ENCODE measurements at places on chromosomes 1 and 21.
A peak's percentile ranks its signal among the peaks of the same experiment; 100 is the strongest.

DNA sequence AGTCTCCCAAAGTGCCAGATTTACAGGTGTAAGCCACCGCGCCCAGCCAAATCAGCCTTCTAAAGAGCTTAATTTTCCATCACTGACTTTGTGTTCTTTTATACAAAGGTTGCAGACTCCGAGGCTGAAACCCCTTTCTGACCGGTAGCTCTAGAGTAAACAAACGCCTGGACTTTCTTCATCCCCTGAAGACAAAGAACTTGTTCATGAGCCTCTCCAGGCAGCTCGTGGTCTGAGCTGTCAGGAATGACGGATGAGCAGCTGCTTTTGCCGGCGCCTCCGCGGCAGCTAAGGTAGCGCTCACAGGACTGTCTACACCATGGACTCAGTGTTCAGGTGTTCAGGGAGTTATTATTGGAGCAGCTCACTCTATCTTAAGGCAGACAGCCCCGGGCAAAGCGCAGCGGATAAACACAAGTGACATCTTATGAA lies 128.5 kb upstream of the ERRFI1 start:
- DNase-seq, result no peak

GRCh38 chr1:243849421-243850201 lies 432 bp downstream of the AKT3 start:
- no peak for DNase-seq

GRCh38 chr1:181479137-181479745 lies 4.1 kb upstream of the CACNA1E start:
- DNase-seq, result peak; percentile 4

DNA sequence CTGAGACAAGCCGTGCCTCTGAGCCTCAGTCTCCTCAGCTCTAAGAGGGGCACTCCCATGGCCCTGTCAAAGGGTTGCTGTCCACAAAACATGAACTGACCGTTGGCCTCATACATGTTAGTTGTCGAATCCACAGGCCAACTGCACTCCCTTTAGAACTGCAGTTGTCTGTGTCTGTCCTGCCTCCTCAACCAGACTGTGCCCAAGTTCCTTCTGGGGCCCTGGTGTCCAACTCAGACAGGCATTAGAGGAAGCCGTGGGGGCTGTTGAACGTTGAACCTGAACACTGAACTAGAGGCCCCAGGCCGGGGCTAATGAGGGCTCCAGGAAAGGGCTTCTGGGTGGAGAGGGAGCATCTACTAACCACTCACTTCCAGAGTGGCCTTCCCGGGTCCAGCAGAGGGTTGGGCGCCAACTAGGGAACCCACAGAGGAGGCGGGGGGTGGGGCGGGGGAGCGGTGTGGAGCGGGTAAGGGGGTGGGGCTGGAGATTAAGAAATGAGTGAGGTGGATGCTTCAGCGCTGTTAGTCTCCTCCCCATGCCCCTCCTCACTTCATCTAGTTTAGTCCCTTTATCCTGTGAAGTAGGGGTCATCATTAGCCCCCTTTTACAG lies at the start of gene RAB42:
Gene RAB42, plus strand, starts transcription at position 558 of the 613 bp plus-strand sequence. CDS start 247 bp downstream, outside the sequence.
- DNase-seq, result no peak

DNA sequence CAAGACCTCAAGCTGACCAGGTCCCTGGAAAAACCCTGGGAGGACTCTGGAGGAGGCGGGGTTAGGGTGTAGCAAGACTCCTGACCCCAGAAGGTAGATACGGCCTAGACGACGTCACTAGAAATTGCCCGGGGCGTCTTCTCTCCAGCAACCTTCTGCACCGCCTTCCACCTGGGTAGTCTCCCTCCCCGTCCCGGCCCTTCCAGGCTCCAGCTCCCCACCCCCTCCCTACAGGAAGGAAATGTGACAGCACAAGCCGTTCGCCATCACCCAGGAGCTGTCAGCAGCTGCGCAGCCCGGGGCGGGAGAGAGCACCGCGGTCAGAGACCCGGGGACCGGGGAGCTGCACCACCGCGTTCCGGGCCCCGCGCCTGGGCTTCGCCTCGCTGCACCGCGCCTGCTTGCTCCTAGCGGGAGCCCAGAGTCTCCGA lies 20.0 kb downstream of the SERTAD4 start:
- DNase-seq, result no peak

GRCh38 chr1:243470502-243470901 lies 214.7 kb downstream of the SDCCAG8 start:
- no peak for DNase-seq

DNA sequence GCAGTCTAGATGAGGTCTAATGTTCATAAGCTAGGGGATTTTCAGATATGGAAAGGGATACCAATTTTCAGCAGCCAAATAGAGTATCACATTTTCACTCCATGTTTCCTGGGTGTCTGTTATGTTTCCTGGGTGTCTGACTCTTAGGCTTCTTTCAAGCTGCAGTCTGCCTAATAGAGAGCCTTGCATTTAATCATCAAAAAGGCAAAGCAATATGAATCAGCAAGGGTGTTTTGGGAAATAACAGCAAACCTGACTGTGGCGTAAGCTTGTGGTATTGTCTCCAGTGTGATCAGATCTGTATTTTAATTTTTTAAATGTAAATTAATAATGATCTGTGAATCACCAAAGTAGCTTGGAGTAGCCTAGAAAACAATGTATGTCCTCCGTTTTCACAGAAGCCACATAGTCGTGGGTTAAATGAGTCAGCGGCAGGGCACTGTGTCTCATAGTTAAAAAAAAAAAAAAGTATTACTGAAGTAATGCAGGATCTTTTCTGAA lies 10.4 kb downstream of the LGALS8 start:
- no peak for DNase-seq

DNA sequence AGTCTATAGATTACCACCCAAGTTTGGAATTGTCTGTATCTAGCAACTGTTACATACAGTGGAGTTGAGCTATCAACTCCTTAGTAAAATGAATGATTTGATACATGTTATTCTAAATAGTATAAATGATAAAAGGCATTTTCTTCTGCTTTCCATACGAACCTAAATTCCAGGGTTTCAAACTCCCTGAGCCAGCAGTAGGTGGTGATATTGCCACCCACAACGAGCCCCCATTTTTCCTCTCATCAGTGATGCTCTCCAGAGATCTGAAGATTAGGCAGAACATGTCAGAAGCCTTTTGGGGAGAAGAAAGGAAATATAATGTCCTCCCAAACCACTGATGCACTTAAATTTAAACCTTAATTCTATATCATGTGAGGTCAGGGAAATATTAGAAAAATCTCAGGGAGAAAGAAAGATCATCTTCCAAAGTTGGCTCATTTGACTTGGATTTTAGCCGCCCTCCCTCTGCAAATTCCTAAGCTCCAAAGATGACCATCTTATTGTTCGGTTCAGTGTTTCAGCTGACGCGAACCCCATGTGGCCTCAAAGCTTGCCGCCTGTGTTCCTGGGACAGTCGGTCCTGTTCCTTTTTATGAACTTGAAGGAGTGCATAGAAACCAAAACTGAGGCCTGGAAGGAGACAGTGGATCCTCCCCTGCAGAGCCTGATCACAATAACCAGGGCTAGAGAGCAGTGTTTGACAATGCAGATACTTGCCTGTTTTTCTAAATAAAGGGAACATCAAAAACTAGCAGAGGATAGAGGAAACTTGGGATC lies 2.3 kb downstream of the EVA1C start:
- DNase-seq, result no peak

GRCh38 chr1:193058529-193059281 lies 455 bp downstream of the UCHL5 start:
- peak; percentile 56 for DNase-seq

- DNase-seq, result no peak
Observed at GRCh38 chr1:156012051-156012817, 8.5 kb downstream of the SSR2 start.

DNA sequence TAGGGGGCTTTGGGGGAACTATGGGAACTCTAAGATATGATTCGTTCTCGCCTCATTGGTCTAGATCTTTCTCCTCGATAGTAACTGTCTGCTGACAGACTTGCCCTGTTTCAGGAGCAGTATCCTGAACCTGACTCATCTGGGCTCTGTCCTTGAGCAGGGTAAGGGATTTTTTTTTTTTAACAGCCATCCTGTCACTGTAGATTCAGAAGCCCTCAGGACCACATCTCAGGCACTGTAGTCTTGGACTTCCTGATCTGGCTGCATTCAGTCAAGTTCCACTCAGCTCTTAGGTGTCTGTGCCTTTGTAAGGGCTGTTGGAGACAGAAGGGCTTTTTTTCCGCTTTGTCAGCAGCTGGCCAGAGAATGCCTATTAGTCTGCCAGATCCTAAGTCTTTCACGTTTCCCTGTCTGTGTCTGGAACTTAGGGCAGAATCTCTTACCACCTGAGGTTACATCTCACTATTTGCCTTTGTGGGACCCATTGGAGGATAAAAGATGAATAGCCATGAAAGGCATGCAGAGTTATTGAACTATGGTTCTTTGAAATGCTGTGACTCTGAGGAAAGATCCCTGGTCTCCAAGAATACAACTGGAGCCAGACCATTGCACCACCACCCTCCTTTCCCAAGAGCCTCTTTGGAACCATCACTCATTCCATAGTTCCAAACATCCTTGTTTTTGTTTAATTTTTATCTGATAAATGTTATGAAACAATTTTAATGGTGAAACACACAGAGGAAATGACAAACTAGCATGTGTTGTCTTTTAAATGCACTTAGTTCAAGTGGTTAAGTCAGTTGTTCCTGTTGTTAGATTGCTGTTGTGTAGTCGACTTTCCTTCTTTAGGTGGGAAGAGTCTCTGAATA lies 49.7 kb upstream of the MACF1 start:
- DNase-seq, result no peak

- DNase-seq, result no peak
Observed at GRCh38 chr1:217562229-217562878, 68.5 kb downstream of the GPATCH2 start.

GRCh38 chr1:63326473-63327380 lies 4.4 kb downstream of the FOXD3 start:
- DNase-seq, result no peak

GRCh38 chr1:23496490-23497181 lies 12.7 kb upstream of the ASAP3 start:
- DNase-seq, result no peak

DNA sequence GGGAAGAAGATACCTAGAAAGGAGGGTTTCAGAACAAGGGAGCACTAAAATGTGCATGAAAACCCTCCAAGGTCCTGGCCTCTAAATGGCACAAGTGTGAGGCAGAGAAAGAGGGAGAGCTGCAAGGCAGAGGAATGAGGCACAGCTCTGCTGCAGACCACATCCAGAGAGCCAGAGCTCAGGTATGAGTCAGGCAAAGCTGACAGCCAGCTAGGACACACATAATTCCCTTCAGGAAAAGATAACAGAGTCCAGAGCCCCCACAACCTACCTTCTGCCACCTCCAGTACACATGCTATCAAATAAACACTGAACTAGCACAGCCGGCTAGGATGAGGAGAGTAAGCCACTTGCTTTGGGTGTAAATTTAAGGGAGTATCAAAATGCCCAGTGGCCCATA lies 62.2 kb downstream of the HSF2BP start:
- no peak for DNase-seq

DNA sequence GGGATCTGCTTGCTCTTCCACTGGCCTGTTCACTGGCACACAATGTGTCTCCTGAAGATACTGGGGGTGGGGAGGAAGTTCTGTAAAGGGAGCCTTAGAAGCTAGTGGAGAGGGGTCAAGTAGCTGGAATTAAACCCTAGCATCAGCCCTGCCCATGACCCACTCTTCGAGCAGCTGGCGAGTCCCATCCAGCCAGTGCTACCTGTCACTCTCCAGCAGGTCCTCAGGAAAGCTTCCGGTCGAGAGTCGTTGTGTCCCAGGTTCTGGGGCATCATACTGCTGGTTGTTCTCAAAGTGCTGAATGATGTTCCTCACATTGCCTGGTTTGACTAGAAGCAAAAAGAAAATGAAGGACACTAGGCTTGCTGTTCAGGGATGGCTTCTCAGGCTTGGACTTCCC lies 30.9 kb downstream of the LRRC71 start:
- DNase-seq, result no peak

GRCh38 chr1:150551784-150552127 lies 2.5 kb downstream of the ADAMTSL4 start:
- DNase-seq, result no peak

DNA sequence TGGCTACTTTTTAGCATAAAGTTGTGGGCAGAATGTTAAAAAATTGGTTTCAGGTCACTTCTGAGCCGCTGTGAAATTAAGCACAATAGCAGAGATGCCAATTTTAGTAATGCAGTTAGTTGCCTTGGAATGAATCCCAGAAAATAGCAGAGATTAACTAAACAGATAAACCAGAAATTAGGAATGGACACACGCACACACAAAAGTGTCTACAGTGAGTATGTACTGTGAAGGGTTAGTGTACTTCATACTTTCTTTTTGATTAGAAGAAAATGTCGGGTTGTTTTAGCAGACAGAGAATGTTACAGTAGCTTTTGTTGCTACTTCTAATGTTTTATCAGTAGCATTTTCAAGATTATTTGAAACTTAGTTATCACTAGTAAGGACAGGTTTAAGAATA lies 106.7 kb downstream of the LEPR start:
- peak; percentile 17 for DNase-seq

- DNase-seq, result no peak
Observed at GRCh38 chr1:43536864-43537358, 6.2 kb downstream of the PTPRF start.

DNA sequence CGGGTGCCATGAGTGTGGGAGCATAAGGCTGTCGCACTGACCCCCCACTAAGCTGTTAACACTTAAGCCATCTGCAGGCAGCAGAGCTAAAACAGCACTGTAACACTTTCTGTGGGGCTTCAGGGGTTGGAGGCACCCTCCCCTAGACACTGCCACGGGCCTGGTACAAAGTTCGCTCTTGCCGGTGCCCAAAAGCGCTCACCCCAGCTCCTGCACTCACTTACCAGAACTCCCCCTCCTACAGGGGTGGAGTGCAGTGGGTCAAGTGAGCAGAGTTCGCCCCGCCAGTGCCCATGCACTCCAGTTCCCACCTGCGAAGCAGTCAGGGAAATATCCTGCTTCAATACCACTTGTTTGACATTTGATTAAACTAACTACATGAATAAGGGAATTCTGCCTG lies 46.3 kb upstream of the CFAP298 start:
- no peak for DNase-seq

DNA sequence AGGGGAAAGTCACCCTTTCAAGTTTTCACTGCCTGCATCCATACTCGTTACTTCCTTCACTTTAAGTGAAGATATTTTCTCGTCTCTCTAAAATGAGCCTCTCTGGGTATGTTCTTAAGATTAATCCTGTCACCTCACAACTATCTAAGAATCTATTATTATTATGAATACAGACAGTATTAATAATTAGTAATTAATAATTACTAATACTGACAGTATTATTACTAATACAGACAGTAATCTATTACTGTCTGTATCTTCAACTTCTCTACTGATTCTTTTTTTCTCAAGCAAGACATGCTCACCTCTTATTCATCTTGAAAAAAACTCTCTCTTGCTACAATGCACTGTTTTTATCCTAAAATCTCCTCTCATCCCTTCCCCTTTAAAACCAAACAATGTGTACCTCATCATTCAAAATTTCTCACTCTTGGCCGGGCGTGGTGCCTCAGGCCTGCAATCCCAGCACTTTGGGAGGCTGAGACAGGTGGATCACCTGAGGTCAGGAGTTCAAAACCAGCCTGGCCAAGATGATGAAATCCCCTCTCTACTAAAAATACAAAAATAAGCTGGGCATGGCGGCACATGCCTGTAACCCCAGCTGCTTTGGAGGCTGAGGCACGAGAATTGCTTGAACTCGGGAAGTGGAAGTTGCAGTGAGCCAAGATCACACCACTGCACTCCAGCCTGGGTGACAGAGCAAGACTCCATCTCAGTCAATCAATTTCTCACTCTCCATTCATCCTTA lies 7.8 kb downstream of the NRDC start:
- no peak for DNase-seq
